ENCODE measurements at places on chromosomes 1 and 21.

DNA sequence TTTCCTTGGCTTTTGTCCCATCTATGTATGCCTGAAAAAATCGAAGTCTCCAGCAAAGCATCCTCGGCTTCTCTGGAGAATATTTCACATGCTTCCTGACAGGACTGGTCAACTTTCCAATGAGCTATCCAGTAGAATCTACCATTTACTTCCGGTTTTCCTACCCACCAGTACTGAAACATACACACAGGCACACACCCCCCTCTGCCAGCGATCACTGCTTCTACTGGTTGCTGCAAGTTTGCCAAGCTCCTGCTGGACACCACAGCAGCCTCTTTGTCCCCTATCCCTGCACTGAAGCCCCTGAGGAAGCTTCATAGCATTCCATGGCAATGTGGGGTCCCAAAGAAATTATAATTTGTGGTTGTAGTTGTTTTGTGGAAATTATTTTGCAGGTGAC is 536.8 kb downstream of the MATN1 start:
- DNase-seq = no peak

- DNase-seq = no peak
These were observed 6.6 kb downstream of the TTC39A start for GRCh38 chr1:51323778-51324177.

- DNase-seq = no peak
These were observed 1.7 kb downstream of the AGMAT start for GRCh38 chr1:15583016-15583706.

DNA sequence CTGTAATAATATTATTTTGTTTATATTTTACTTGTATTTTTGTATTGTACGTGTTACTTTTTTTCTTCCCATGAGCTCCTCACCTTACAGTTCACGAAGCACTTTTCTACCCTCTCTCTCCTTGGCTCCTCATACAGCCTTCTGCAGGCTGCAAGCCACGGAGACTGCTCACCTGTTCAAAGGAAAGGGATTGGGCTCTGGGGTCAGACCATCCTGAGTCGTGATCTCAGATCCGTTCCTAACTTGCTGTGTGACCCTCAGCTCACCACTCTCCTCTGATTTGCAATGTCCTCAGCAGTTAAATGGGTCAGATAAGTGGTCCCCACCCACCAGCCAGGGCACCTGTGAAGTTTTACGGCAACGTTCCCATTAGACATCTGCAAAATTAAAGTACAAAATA is 54.1 kb downstream of the VWA5B1 start:
- no peak for DNase-seq

DNA sequence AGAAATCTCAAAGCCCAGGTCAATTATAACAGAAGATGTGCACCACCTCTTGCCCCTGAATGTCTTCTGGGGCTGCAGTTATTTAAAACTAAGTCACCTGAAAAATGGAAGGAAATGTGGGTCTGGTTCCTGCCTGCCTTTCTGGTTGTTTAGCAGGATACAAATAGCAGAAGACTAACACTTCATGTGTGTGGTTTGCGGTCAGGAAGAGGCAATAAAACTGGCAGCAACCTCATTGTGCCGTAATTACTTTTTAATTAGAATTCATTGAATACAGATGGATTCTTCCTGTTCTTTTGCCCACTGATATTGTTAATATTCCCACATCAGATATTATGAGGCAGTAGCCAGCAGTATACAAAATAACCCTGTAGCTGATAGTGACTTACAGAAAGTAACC is 345.7 kb downstream of the ZNF326 start:
- no peak for DNase-seq

Measured in kidney (tissue), 22 donors.